ENCODE measurements at places on chromosomes 16 and 17.

GRCh38 chr16:19114359-19115147, 789 bp downstream of the ITPRIPL2 start:
- DNase-seq, result no peak

GRCh38 chr17:20032636-20033035, 23.5 kb downstream of the SPECC1 start:
- no peak for DNase-seq

DNA sequence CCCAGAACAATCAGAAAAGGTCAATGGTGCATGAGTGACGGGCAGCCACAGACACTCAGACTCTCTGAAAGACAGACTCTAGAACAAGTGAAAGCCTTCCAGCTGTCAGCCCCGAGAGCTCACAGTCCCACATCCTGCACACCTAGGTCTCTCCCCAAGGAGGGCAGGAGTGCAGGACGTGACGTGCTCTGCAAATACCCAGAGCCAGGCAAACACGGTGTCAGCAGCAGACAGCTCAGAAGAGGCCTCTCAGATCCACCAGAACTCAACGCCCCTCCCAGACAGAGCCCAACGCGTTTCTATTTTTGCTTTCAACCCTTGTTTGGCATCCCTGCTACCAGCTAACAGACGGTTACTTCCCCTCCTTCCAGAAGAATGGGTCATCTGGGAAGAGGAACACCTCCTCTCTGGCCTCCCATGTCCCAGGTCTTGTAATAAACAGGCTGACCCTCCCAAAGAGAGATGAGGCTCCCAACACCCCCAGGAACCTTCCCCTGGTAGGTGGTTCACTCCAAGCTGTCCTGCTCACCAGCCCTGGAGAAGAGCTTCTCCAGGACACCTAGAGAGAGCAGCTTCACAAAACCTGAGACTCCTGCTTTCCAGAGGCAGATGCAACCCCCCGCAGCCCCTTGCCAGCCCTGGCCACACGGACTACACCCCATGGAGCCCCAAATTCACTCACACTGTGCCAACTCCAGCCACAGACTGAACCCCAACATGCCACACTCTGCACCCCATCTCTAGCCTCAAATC, 7.6 kb downstream of the PITPNM3 start:
- no peak for DNase-seq

GRCh38 chr16:85491798-85492294, 121.3 kb upstream of the GSE1 start:
- no peak for DNase-seq

DNA sequence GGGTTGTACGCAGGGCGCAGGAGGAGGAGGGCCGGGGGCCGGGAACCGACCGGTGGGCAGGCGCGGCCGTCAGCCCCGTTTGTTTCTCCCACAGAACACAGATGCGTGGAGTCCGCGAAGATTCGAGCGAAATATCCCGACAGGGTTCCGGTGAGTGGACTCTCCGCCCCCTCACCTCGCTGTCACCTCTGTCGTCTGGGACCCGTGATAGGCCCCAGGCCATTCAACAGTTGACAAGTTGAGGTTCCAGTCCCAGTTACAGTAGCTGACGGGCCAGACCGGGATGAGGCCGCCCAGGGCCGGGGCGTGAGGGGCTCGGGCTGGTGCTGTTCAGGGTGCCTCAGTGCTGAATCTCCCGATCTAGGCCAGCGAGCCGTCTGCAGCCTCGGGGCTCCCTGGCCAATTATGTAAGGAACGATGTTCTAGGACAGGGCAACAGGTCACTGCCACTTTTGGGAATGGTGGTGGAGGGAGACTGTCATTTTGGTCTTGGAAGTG, 628 bp downstream of the GABARAPL2 start:
- DNase-seq, result peak; percentile 27

All from hematopoietic multipotent progenitor cell treated with erythropoietin and hydrocortisone succinate and interleukin-3 and kit ligand, for 8 days (in vitro differentiated cells).